AG04450 (cell line): ENCODE measurements at places on chromosomes 3 and 15. TPM values are rescaled to one million over a fixed set of nuclear protein-coding genes. Genes with fewer than 3 reads are reported as not detected.
A peak's percentile ranks its signal among the peaks of the same experiment; 100 is the strongest.

The KIF15 gene
- polyA plus RNA-seq: 2.1 and 3.6 TPM in 2 replicates

GRCh38 chr3:45367453-45367871 lies 20.9 kb upstream of the LARS2 start:
- DNase-seq: peak; percentile 78

The FES gene
- 5.5 and 7.1 TPM in 2 replicates for polyA plus RNA-seq

The IL17RE gene
- polyA plus RNA-seq: 2.0 and 2.1 TPM in 2 replicates

DNA sequence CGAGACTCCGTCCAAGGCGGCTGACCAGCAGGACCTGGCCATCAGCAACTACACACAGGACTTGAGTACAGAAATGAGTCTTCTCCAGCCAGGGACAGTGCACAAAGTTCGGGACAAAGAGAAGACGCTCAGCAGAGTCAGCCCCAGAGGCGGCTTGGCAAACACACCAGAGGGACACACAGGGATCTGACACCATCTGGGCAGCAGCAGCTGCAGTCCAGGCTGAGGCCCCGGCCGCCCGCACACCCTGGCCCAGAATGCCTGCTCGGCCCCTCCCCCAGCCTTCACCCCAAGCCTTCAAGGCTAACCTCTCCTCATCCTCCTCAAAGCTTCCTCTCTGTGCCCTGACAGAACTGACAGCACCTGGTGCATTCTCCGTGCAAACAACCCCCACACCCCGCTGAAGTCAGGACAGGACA lies 61.1 kb downstream of the XXYLT1 start:
- no peak for DNase-seq

GRCh38 chr3:108914774-108915641 lies 38.7 kb downstream of the GUCA1C start:
- DNase-seq: peak; percentile 32

The SV2B gene
- not detected in 2 replicates for polyA plus RNA-seq

The CSPG4 gene
- 5.8 and 8.4 TPM in 2 replicates for polyA plus RNA-seq

GRCh38 chr3:156317462-156318074 lies 197.2 kb downstream of the KCNAB1 start:
- no peak for DNase-seq

DNA sequence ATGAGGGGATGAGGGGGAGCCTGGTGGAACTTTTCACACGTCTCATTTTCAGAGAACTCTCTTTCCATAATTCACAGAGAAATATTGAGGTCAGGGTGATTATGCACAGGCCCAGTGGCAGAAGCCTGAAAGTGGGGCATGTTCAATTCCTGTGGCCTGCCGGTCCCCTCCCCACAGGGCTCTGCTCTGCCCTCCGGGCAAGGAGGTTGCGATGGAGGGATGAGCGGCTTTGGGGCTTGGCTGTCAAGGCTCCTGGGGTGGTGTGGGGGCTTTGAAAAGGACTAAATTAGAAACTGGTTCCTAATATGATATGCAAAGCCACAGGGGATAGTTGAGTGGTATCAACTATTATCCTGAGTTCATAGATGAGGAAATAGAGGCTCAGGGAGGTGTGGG lies 9.2 kb upstream of the KY start:
- no peak for DNase-seq

DNA sequence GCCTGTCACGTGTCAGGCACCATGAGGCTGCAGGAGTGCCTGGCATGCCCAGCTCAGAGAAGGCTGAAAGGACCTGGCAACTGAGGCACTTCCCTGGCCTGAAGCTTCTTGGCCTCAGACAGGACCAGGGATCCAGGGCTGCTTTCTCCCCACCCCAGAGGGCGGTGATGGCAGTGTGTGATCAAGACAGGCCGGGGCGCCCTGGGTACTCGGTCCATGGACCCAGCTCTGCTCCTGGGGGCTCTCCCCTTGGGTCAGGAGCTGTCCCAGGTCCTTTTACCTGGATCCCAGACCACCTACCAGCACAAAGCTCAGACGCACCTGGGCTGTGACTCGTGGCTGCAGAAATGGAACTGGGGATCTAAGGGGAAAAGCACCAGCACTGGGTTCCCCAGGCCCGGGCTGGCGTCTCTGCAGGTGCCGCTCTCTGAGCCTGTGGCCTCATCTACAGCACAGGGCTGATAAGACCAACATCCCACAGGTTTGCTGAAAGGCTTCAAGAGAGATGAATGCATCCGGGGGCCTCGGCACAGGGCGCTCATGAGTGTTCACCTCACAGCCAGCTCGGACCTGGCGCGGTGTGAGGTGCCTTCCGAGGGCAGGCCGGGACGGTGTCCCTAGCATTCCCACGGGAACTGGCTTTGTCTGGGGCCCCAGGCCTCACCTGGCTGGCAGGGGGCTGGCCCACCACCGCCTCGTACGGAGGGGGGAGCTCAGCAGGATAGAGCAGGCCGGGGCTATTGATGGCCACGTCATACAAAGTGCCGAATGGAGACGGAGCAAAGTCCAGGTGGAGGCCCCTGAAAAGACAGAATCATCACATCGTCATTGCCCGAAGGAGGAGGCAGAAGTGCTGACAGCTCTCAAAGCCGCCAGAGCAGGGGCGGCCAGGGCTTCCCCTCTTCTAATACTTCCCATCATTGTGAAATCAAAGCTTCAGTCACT lies 133.6 kb downstream of the NSMCE3 start:
- DNase-seq: no peak

- no peak for DNase-seq
These were observed 110.6 kb upstream of the ARPP21 start for GRCh38 chr3:35528728-35529127.
